ENCODE measurements at places on chromosomes 2 and 18.

DNA sequence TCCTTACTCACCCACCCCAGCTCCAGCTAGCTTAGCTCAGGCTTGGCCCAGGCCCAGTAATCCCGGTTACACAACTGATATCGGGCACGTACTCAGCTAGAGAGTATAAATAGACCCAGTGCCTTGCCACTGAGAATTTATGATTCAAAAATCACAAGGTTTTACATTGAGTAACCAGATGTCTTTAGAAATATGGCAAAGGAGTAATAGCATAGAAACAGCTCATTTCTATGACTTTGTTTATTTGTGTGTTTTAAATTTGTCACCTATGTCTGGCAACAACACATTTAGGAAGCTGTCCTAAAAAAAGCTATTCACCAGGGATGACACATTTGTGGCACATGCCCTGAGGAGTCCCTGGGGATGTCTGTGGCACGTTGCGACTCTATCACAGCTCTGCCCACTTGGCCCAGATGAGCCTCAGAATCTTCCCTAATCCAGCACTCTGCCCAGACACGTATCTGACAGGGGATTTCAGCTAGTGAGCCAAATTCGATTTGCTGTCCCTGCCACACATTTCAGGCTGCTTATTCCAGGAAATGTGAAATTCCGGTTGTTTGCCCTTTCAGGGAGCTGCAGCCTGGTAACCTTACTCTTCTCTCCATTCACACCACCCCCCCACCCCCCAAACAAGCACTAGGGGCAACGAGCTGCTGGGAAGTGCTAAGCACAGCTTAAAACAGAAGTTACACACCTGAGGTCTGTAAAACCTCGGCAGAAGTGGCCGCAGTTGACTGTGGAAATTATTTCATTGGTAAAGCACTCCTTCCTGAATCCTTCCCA, 85.4 kb upstream of the ZCCHC2 start:
- peak; percentile 71 for DNase-seq

GRCh38 chr2:215717501-215718381, 281.9 kb upstream of the FN1 start:
- DNase-seq = no peak

DNA sequence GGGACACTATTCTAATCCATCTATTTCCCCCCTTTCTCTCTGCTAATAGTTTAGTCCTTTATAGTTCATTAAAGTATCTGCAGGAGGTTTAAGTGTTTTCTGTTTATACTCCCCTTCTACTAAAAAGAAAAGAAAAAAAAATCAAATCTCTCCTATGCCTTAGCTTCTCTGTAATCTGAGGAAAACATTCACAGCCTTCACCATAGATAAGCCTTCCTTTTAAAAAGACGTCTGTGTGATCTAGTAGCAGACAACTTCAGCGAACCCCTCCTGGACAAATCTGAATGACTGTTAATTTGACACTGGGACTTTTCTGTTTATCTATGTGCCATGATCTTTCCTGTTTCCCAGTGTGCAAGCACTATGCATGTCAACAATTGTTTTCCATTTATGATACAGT, 70.4 kb upstream of the CDH19 start:
- no peak for DNase-seq

- no peak for DNase-seq
Measured at GRCh38 chr2:182937870-182938269, 71.4 kb upstream of the FRZB start.

DNA sequence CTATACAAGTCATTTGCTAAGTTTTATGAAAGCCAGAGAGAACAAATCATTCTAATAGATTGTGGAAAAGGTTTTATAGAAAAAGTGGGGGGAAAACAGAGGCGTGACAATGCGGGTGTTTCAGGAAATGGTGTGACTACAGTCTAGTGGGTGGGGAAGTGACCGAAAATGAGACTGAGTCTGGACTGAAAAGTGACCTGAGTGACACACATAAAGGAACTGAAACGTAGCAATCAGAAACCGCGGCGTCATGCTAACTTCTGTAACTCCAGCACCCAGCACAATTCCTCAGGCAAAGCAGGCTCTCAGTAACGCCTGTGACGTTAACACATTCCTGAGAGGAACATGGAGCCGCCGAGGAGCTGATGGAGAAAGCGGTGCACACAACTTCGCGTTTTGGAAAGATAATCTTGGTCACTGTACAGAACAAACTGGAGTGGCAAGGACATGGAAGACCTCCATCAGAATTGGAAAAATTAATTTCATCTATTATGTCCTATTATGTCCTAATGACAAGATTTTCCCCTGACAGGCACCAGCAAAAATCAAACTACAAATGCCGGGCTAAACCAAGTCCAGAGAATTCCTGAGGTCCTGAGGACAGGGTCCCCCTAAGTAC, 1.4 kb upstream of the CD226 start:
- no peak for DNase-seq

GRCh38 chr2:238670111-238670585, 177.7 kb upstream of the TWIST2 start:
- no peak for DNase-seq

- no peak for DNase-seq
Measured at GRCh38 chr2:53513167-53513666, 254.4 kb upstream of the CHAC2 start.

DNA sequence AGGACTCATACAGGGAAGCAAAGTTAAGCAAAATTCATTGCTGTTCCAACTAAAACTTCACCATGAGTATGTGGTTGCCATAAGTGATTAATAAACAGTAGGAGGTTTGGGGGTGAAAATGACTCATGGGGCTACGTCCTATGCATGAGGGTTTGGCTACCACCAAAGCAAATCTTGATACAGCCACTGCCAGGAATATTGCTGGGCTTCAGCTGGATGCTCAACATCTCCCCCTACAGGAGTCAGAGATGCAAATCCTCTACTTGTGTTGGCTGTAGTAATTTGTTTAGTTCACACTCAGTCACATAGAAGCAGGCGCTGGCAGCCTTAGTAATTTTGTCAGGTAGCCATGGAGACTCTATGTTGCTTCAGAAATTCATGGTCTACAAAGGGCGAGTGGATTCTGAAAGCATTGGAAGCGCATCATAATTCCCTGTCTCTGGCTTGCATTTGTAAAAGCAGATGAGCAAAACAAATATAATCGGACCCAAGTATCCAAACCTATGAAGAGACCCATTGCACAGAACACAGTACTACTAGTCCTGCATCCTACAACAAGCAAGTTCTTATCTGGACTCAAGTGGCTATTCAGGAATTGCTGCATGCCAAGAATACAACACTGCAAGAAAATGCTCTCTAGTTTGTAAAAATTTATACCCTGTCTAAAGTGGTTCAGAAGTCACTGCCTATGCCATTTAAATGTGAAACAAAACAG, 76.0 kb downstream of the CD28 start:
- peak; percentile 93 for DNase-seq

GRCh38 chr2:121635371-121635770, 13.9 kb downstream of the CLASP1 start:
- no peak for DNase-seq

All from AG09309 (cell line).